Left renal cortex interstitium (tissue), 4 donors: ENCODE measurements at places on chromosomes 16 and 17.

DNA sequence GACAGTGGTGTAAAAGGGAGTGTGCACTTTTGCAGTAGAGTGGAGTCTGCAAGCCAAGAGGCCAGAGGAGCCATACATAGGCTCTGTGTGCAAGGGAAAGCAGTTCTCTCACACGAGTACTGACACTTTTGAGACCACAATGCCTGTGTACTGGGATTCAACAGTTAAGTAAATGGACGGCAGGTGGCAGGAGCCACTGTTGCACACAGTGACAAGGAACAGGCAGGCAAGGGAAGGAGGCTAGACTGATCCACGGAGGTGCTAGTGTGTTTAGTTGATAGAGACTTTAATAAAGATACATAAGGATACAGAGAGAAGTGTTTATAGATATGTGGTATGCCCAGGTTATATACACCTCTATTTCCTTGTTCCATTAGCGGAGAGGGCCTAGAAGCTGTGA lies 67.0 kb downstream of the MPRIP start:
- no peak for DNase-seq

GRCh38 chr16:25978218-25978617 lies 286.5 kb downstream of the HS3ST4 start:
- no peak for DNase-seq

DNA sequence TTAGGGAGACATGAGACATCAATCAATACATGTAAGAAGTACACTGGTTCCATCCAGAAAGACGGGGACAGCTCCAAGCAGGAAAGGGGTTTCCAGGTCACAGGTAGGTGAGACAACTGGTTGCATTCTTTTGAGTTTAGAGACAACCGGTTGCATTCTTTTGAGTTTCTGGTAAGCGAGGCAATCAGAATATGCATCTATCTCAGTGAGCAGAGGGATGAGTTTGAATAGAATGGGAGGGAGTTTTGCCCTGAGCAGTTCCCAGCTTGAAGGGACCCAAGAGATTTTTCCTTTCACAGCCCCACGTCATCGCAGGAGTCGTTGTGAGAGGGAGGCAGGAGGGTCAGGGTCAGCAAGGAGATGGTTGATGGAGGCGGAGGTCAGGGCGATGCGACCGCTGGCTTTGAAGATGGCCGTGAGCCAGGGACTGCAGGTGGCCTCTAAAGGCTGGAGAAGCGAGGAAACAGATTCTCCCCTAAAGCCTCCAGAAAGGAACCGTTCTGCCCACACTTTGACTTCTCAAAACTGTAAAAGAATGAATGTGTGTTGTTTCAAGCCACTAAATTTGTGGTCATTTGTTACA lies 36.5 kb downstream of the IRF8 start:
- DNase-seq: no peak

DNA sequence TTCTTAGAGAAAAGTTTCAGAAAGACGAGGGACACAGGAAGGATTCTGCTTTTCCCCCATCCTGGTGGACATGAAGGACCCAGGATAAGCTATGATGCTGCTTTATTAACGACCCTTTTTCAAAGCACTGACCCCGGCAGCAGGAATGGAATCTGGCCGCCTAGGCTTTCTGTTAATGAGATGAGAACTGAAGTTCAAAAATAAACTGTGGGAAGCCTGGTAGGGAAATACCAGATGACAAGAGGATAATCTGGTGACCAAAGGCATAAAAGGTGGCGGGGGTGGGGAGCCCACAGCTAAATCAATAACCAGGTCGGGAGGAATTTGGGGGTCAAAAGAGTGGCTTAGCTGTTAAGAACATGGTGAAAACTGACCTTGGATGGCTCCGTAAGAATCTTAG lies 171.0 kb downstream of the XYLT1 start:
- no peak for DNase-seq

DNA sequence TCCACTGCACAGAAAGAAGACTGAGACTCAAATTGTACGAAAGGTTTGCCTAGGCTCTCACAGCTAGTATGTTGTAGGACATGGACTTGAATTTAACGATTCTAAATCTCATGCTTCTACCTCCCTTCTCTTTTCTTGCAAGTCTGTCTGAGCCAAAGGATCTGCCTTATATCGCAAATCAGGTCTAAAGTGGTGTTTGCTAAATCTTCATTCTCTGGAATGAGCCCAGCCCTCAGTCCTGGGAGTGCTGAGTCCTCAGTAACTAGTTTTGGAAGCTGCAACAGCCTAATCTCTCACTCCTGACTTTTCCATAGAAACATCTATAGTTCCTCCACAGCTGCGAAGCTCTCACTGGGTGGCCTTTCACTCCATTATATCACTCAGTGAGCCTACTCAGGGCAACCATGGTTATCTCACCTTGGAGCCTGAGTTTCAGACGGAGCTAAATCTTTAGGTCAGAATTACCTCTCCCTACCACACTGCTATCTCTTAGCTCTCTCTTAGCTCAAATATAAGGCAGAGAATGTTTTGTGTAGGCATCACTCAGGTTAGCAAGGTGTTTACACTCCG lies 575.5 kb upstream of the C16orf82 start:
- DNase-seq: no peak

DNA sequence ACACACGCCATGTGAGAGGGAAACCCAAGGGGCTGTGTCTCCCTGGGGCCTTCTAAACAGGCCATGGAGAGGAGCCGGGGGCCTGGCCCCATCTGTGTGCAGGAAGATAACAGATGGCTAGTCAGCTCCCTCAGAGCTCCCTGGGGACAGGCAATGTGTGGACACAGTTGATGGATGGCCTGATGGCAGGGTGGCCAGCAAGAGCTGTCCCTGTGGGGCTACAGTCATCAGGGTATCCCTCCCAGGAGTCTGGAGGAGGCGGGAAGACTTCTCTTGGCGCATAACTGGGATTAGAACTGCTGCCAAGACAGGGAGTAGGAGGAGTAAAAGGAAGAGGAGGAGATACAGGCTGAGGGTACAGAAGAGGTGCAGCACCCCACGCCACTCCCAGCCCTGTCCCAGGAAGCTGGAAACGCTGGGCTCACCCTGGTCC lies 17.3 kb downstream of the MYO18A start:
- DNase-seq: no peak
